ENCODE measurements at places on chromosomes 12 and 14.

- DNase-seq = no peak
These were observed 180.5 kb downstream of the KITLG start for GRCh38 chr12:88399811-88400210.

GRCh38 chr14:104240434-104241157, 102.2 kb downstream of the KIF26A start:
- no peak for DNase-seq

GRCh38 chr12:55965941-55966407, at the start of gene PMEL:
TSS of gene PMEL (minus strand) at chr12:55966042. CDS start at chr12:55966011, 31 bp downstream.
- no peak for DNase-seq

DNA sequence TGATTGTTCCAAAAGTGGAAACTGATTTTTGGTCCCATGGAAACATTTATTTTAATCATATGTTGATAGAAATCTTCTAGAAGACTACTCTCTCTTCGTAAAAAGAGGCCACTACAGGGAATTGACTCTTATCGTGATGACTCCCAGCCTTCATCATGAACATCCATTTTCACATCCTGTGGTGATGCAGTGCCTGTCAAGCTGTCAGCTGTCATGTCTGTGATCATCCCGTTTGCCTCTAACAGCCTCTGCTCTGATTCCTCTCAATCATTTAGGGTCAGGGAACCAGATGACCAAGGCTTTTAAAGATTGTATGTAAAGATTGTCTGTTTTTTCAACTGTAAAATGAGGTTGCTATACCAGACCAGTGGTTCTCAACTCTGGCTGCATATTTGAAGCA, 419.0 kb upstream of the MGAT4C start:
- DNase-seq = no peak

DNA sequence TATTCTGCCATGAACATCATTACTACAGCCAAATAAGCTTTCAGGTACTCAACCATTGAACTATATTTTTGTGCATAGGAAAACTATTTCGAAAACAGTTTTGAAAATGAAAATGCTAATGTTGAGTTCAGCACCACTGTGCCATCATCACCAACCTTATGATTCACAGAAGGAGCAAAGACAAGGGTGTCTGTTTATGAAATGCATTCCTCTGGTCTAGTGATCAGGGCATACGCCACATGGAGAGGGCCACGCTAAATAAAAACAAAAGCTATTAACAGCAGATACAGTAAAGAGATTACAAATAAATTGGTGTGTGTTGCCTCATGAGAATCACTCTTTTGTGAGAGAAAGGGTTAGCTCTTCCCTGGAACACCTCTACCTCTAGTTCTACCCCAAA, 43.2 kb upstream of the BMAL2 start:
- no peak for DNase-seq

DNA sequence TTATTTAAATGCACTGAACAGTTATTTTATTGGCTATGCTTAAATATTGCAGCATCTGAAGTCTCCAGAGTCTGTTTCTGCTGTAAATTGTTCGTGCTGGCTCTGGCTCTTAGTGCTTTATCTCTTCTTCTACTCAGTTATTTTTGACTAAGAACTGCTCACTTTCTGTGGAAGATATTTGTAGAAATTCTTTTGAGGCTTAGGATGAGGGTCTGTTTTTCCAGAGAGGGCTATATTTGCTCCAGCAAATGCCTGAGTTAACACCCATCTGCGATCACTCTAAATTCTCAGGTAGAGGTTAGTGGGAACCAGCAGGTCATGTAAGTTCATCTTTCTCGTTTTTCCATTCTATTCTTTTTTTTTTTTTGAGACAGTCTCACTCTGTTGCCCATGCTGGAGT, 71.1 kb downstream of the ARL6IP4 start:
- no peak for DNase-seq

GRCh38 chr12:42070036-42070435, 74.6 kb downstream of the GXYLT1 start:
- no peak for DNase-seq

GRCh38 chr12:55702861-55703260, 4.8 kb downstream of the ITGA7 start:
- DNase-seq = no peak

GRCh38 chr14:73739899-73740617, 25.9 kb upstream of the PNMA1 start:
- no peak for DNase-seq

DNA sequence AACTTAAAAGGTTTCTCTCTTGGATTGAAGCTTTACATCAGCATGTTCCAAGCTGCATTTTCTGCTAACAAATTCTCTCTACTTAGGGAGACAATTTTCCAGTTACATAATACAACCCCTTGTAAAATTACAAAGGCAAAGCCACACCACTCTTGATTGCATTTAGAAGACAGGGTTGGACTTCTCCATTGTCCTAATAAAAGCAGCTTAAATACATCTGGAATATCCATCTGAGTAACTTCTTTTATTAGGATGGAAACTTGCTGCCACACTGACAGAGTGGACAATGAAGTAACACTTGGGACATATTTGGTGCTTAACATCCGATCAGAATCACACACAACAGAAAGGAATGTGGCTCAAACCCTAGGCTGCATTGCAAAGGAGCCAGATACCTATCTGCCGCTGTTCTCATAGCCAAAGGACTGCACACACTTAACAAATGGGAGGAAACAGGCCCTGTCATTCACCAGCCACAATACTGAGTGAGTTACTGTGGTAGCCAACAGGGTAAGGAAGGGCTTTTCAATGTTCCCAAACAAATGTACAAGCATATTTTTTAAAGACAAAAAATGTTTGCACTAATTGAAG, 157.2 kb downstream of the PAX9 start:
- DNase-seq = no peak

DNA sequence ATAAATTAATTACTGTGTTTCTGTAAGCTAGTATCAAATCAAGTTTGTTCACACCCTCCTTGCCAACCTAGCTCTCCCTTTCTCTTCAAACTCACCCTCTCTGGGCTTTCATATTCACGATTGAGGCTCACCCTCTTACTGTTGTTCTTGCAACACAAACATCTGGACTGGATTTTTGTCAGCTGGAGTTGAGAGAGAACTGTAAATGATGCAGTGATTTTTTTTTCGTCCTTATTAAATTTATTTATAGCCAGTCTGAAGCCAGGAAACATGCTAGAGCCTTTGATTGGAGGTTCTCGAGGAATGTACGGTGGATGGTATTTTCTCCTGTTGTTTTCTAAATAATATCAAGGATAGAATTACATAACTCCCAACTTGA, 485.1 kb downstream of the ZFP36L1 start:
- no peak for DNase-seq

DNA sequence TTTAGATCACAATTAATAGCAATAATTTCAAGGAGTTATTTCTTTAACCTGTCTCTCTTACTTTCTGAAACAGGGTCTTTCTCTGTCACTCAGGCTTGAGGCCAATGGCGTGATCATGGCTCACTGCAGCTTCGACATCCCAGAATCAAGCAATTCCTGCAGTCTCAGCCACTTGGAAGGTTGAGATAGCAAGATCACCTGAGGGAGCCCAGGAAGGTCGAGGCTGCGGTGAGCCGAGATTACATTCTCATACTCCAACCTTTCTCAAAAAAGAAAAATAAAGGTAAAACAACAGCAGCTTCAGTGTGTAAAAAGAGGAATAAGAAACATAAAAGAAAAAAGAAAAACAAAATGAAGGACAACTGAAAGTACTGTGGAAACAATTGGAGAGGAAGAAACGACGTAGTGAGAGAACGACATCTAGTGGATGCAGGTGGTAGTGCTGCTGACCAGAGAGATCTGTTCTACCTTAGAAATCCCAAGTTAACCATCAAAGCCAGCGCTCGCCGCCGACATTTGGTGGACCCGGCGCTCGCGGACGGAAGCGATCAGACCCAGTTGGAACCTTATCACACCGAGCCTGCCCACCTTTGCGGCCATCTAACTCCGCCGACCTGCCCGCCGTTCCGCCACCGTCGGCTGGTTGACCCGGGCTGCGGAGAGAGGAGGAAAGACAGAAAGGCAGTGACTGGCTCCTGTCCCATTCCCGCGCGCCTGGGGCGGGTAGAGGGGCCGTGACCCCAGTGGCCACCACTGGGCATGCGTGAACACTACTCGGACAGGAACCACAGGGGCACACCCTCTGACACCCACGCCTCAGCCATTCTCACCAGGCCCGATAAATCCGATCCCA, 196.1 kb downstream of the ALG10 start:
- DNase-seq = peak; percentile 75

GRCh38 chr12:92049403-92049802, 96.2 kb downstream of the BTG1 start:
- DNase-seq = no peak

GRCh38 chr12:114936148-114937079, 252.4 kb upstream of the TBX3 start:
- no peak for DNase-seq
